ENCODE measurements at places on chromosomes 12 and 14.

DNA sequence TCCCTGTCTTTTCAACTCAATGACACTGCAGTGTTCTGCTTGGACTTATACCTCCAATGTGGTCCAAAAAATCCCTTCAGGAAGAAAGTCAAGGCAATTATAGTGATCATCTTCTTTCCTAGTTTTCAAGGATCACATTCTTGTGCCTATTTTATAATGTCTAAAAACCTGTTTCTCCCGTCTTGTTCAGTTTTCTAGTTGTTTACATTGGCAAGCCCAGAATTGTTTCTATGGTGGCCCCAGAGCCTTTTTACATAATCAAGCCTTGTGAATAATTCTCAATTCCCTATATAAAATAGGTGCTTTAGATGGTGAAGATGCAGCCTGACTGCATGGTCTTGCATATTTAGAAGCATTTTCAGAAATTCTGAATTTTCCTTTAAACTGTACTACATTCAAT lies 14.5 kb upstream of the LDHB start:
- no peak for DNase-seq

- DNase-seq = no peak
These were observed 2.4 kb upstream of the TAS2R50 start for GRCh38 chr12:10989107-10989506.

GRCh38 chr14:36916668-36917067 lies 255.0 kb downstream of the PAX9 start:
- no peak for DNase-seq

- no peak for DNase-seq
These were observed 177.0 kb downstream of the CEP128 start for GRCh38 chr14:80764496-80764895.

- no peak for DNase-seq
These were observed 2.8 kb downstream of the ADSS1 start for GRCh38 chr14:104726600-104727451.
